ENCODE measurements at places on chromosomes 7 and 10.

GRCh38 chr10:120511165-120511564 is 54.1 kb downstream of the PLPP4 start:
- DNase-seq: no peak

DNA sequence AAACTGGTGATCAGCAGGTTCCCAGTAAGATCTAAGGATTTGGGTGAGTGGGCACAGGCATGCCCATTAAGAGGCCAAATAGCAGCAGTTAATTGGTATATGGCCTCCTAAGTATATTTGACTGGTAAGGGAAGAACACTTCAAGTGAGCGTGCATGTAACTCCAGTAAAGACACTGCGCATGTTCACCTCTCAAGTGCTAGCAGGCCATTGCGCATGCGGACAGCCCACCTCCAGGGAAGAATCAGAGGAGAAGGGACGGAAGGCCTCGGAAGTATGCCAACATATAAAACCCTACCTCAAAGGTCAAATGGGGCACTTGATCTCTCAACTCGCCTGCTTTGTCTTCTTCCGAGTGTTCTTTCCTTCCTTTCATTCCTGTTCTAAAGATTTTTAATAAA is 118.0 kb downstream of the ARL5B start:
- DNase-seq: no peak

GRCh38 chr10:97028126-97028831 is 157.5 kb downstream of the SLIT1 start:
- DNase-seq: peak; percentile 12

DNA sequence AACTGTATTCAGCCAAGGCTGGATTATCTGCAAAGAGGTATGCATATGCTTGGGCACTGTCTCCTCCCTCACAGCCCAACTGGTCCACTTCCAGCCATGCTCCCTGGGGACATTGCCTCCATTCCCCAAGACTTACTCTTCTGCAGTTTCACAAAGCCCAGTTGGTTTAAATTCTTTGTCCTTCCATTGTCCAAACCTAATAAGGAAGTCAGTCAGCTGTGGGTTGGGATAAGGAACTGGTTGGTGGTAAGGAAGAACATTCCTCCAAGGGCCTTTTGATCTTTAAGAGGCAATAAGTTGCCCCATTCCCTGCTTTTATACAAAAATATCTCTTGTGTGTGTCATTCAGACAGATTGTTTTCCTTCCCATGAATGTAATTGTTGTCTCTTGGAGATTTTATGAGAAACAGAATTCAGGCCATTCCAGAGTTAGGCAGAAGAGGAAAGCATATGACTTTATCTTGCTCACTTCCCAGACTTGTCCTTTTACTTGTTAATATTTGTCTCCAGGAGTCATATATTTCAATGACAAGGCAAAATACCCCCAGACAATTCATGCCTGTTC is 673.7 kb downstream of the SUGCT start:
- DNase-seq: no peak

DNA sequence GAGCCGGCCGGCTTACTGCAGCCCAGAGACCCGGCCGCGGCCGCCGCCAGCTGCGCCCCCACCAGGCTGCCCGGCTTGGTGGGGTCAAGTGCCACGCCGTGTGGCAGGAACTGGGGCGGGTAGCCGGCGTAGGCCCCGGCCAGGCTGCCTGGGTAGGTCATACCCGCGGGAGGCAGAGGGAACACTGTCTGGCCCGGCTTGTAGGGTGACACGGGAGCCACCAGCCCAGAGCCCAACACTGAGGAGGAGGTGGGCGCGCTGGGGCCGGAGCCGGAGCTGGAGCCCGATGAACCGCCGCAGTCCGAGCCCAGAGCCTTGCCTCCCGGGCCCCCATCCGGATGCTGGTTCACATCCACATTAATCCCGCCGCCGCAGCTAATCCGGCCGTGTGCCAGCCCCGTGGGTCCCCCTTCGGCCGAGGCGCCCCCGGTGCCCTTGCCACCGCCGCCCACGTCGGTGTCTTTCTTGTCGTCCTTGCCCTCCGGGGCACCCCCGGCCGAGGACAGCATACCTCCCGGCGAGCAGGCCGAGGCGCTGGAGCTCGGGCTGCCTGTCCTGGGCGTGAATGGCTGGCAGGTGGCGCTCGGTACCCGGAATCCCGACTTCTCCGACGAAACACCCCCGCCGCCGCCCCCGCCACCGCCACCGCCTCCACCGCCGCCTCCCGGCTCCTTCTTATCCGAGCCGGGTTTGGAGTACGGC is 2.0 kb downstream of the ZNF503 start:
- peak; percentile 87 for DNase-seq

DNA sequence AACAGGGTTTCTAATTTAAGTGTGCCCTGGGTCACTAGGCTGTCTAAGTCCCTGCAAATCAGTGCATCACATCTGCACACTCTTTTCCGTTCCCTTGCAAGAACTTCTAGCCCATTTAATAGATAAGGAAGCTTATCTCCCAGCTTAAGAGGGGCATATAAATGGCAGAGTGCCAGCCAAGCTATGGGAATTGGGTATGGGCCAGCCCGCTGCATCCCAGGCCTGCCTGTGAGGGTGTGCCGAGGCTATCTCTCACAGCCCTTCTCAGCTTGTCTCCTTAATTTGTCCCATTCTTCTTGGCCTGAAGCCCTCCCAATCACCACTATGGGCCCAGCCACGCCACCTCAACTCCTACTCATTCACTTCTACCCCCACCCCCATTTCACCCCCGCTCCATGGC is 14.7 kb downstream of the AQP1 start:
- DNase-seq: no peak

DNA sequence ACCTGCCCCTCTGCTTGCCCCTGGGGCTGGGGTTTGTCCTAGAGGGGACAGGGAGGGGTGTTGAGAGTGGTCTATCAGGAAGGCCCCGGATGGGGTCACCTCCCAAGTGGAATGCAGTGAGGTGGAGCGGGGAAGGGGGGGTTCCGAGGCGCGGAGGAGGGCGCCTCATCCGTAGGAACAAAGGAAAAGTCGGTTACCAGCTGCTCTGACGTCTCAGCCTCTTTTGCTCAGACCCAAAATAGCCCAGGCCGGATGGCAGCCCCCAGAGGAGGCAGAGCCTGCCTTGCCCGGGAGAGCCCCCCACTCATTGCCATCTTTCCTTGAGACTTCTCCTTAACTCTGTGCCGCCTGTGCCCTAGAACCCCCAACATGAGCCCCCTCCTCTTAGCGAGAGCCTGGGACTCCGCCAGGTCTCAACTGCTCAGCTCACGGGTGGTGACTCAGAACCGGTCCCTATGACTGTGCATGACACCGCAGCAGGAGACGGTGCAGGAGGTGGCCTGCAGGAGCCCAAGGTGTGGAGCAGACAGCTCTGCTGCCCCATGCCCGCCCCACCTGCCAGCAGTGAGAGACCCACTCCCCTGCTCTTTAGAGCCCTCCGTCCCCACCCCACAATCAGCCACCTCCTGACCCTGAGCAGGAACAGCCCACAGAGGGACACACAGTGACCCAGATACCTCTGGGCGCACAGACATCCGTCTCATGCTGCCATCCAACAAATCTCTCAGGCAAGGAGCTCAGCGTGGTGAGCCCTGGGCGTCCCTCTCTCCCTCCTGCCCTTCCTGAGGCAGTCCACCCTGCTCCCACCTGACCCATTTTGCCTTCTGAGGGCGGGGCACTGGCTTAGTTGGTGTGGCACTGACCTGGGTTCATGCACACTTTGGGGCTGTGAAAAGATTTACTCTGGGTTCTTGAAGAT is 13.1 kb downstream of the STX1A start:
- DNase-seq: no peak
